NAMALWA (cell line): ENCODE measurements at places on chromosomes 11 and 22.

DNA sequence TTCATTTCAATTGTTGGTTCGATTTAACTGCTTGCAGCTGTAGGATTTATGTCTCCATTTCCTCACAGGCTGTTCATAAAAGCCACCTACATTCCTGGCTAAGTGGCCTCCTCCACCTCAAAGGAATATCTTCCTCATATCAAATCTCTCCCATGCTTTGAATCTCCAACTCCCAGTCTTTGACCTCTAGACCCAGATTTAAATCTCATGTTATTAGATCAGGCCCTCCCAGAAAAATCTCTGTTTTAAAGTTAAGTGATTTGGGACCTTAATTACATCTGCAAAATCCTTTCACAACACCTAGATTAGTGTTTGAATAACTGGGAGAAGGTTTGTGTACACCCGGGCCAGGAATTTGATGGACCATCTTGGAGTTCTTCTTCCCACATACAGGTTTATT is 33.9 kb upstream of the POLA2 start:
- DNase-seq: no peak

DNA sequence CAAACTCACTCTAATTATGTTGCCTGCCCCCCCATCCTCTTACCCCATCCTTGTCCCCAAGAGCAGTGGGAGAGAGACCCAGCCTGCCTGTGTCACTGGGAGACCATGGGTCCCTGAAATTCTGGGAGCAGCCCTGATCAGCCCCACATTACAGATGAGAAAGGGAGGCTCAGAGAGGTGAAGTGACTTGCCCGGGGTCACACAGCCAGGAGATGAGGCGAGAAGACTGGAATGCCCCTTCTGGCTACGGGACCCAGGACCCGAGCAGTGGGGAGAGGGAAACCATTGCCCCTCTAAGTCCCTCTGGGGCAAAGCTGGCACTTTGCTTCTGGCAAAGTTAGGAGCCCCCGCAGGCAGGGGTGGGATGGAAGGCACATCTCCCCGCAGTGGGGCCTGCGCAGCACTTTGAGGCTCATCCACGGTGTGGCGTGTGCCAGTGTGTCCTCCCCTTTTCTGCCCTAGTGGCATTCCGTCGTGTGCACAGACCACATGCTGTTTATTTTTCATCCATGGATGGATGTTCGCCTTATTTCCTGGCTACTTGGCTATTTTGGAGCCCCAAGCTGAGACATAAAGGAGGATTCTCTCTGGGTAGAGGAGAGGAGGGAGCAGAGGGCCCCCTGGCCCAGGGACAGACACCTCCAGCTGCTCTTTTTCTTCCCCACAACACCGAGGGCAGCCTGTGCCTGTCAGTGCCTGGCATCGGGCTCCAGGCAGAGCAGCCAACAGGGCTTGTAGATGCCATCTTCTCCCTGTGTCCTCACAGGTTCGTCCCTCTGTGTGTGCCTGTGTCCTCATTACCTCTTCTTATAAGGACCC is 3.7 kb upstream of the FGF3 start:
- no peak for DNase-seq

GRCh38 chr11:64245401-64245796 is 1.3 kb downstream of the PPP1R14B start:
- DNase-seq: peak; percentile 58

- DNase-seq: no peak
Observed at GRCh38 chr11:113447621-113448315, 27.4 kb downstream of the DRD2 start.

GRCh38 chr11:121574801-121575200 is 122.0 kb upstream of the SORL1-AS1 start:
- DNase-seq: no peak

DNA sequence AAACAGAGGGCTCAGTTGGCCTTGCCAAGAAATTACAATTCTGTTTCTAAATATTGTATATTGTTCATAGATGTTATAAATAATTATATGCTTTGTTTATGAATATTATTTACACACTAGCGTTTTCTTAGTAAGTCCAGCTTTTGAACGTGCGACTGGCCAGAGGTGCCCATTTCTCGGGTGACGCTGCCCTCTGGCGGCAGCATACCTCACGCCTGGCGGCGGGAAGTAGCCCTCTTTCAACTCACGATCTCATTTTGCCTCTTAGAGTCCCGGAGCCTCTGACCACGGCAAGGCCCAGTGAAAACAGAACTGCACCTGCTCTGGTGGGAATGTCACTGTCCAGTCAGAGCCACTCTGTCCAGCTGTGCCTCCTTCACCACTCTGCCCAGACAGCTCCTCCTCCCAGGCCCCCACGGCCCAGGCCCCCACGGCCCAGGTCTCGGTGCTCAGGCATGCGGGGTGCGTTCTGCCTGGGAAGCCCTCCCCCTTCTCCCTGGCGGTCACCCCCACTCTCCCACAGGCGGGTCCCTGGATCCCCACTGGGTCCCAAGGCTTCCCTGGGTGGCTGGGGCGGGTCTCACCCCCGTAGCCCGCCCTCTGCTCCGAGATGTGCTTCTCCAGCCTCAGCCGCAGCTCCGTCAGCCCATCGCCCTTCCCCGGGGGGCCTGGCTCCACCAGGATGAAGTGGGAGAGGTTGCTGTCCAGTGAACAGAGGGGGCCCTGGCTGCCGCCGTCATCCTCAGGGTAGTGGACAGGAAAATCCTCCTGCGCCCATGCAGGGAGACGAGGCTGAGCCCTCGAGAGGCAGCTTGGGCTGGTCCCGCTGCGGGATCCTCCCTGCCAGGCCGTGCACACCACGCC is 19.3 kb downstream of the TSSC4 start:
- peak; percentile 77 for DNase-seq

DNA sequence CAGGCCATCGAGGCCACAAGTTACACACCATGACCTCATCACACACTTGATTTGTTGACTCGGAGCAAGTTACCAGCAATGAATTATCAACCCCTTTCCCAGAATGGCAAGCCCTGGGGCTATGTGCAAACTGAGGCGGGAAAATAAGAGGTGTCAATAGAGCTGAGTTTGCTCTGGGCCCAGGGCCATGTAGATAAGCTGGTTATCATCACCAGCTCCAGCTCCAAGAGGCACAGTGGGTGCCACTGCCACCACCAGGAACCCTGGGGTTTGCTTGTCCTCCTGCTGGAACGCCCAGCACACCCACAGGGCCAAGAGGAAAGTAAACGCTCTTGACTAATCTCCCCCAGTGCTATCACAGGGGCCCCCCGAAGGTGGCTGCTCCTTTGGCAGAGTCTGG is 13.0 kb upstream of the VPS37C start:
- DNase-seq: no peak

GRCh38 chr11:74988541-74989259 is at the start of gene NEU3:
Gene NEU3 (plus strand): TSS chr11:74988933. CDS start chr11:74989061, 128 bp downstream.
- peak; percentile 91 for DNase-seq

- DNase-seq: no peak
Observed at GRCh38 chr11:66741153-66741552, 12.1 kb upstream of the SPTBN2 start.

DNA sequence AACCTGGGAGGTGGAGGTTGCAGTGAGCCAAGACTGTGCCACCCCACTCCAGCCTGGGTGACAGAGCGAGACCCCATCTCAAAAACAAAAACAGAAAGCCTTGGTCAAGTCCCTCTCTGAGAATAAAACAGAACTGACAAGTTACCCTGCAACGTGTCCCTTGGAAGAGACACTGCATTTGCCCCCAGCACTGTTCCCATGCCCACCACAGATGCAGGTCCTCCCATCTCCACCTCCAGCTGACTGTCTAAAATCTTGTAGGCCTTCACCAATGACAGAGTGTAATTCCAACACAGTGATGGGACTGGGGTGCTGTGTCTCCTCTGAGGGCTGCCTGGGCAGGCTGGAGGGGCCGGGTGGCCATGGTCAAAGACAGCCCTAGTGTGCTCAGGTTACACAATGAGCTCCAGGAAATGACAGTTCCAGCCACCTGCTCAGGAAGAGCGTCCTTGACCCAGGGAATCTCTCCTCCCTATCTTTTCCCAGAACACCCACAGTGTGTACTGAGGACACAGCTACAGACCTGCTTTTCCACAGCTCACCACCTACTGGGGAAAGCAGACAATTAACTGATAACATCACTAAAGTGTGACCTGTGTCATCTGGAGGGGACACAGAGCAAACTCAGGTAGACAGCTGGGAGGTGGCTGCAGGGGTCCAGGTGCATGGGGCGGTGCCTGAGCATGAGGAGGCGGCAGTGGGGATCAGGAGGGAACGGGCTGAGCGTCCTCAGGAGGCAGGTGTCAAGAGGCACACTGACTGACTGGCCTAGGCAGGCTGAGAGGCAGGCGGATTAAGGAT is 56.4 kb downstream of the ARFGAP3 start:
- DNase-seq: no peak

DNA sequence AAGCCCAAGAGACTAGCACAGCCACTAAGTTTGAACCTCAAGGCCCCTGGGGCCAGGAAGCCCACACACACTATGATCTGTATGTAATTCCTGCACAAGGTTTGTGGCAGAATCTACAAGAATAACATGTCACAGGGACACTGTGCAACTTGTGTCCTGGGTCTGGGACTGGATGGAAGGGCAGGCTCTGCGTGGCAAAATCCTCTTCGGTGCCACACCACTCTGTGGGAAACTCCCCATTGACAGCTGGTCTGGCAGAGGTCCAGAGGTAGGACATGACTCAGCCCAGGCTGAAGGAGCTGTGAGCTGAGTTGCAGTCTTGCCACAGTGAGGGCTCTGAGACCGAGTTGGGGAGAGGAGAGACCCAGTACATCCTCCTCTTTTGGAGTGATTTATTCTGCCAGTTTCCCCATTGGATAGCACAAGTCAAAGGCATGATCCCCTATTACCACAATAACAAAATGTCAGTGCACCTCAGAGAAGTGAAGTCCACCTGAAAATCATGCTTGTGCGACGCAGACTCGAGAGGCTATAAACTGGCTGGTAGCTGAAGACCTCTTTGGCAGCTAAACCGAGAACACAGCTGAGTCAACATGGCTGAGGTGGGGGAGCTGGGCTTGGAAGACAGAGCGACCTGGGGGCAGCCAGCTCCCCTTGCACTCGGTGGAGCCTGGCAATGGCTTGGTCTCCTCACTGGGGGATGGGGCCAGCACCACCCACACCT is 23.3 kb upstream of the SERPIND1 start:
- DNase-seq: peak; percentile 28

DNA sequence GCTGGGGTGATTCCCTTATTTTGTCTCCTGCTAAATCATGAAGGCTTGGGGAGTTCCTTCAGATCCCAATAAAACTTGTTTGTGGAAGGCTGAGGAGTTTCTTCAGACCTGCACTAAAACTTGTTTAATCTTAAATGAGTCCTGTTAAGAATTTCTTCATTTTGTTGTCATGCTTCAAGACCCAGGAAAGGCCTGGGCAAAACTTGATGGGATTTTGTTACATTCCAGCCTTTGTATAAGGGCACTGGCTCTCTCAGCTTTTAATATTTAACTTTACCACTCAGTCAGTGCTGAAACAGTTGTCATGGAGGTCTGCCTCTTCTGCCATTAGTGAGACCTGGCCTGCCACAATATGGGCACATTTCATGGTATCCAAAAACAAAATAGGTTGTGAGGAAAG is 699.0 kb downstream of the ETS1 start:
- no peak for DNase-seq

- no peak for DNase-seq
Observed at GRCh38 chr11:5550440-5551095, 2.2 kb upstream of the OR52H1 start.

- DNase-seq: peak; percentile 62
Observed at GRCh38 chr11:6505577-6506240, 8.6 kb downstream of the DNHD1 start.

GRCh38 chr22:46163557-46163888 is 13.2 kb downstream of the PPARA start:
- no peak for DNase-seq

DNA sequence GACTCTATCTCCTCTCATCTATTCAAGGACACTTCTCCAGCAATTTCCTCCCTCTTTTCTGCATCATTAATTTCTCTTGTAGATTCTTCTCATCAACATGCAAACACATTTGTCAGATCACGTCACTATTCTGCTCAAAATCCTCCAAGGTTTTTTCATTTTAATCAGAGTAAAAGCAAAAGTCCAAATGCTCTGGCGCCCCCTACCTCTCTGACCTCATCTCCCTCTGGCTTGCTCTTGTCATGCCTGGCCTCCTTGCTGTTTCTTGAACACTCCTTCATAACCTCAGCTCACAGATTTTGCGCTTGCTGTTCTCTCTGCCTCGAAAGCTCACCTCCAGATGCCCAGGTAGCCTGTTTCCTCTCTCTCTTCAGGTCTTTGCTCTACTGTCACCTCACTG is 22.4 kb downstream of the RTCB start:
- peak; percentile 59 for DNase-seq
